ENCODE measurements at places on chromosomes 3 and 15.
A peak's percentile ranks its signal among the peaks of the same experiment; 100 is the strongest.

DNA sequence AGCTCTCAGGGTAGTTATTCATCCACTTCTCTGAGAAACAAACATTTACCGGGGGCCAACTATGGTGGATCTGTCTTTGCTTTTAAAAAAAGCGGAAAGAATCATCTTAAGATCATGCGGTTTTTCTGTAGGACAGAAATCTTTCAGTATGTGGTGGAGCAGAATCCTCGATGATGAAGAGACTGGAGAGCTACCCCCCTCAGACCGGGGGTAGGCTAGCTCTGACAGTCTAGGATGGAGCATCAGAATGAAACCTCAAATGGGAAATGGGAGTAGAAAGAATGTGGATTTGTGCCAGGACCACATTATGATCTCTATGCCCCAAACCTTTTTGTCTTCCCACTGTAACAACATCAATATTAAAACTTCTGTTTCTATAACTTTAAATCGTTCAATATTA is 30.3 kb downstream of the TPRG1 start:
- no peak for ATAC-seq

- no peak for ATAC-seq
Measured at GRCh38 chr15:79160211-79160610, 69.6 kb upstream of the RASGRF1 start.

GRCh38 chr15:39960411-39960810 is 26.5 kb downstream of the EIF2AK4 start:
- no peak for ATAC-seq

DNA sequence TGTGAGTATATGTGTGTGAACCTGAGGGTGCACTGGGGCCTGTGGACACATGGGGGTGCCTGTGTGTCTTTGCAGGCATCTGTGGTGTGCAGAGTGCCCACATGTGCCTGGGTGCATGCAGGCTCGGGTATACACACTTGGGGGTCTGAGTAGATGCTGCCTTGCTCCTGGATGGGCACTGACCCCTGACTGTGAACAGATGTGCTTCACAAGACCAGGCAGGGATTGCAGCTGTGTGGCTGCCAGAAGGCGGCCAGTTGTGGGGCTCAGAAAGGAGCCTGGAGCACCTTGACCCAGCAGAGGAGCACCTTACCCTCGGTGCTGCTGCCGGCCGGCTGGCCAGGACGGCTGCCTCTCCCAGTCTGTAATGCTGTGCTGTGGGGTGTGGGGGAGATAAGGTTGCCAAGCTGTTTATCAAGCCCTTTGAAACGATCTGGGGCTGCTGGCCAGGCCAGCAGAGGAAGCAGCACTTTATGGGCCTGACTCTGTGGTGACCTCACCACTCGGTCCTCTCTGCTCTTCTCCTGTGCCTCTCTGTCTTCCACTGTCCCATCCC is 55.5 kb upstream of the MRPS22 start:
- no peak for ATAC-seq

- no peak for ATAC-seq
Measured at GRCh38 chr3:138668107-138668506, 59.5 kb downstream of the FAIM start.

- ATAC-seq, result peak; percentile 64
Measured at GRCh38 chr15:84633311-84634227, 20.5 kb downstream of the WDR73 start.

DNA sequence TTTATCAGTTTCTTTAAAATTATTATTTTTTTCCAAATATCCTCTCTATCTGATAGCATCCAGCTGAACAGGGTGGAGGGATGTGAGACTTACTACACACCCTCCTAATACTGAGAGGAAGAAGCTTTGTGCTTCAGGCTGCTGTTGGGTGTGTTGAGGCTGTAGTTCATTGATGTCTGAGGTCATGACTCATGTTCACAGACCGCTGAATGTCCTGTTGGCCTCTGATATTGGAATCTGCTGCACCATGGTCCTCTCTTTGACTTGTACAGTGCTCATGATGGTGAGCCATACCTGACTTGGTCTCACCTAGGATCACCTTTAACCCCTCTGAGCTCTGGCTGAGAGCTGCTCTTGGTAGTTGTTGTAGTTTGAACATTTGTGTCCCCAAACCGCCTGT is 302.9 kb downstream of the SATB1 start:
- no peak for ATAC-seq

GRCh38 chr3:140351466-140351865 is 326.4 kb upstream of the TRIM42 start:
- no peak for ATAC-seq

- ATAC-seq, result peak; percentile 83
Measured at GRCh38 chr3:38649500-38650247, at the start of gene SCN5A. TSS of gene SCN5A (minus strand) at chr3:38649687. CDS start at chr3:38633307, 16,380 bp downstream.

DNA sequence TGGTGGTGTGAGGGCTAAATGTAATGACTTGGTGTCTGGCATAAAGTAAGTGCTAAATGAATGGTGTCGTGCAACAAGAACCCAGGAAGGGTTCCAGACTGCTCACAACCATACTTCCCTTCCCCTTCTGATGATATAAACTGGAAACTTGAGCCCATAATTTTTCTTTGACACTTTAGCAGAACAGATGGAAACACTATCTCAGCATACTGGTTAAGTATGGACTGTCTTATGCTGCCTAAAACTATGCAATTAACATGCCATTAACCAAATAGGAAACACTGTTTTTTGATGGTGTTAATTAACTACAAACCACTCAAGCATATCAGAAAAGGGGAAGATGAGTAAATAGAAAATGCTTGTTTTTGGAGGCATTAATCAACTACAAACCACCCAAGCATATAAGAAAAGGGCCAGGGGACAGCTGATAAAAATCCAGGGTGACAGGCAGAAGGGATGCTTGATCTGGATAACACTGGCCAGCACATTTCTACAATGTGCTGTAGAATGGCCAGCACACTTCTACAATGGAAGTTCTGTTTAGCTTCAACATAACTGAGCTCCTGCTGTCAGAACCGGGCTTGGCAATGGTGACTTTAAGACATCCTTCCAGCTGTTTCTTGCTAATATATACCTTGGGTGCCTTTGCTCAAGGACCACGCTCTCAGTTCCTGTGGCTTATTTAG is 85.5 kb upstream of the FAM3D start:
- no peak for ATAC-seq

DNA sequence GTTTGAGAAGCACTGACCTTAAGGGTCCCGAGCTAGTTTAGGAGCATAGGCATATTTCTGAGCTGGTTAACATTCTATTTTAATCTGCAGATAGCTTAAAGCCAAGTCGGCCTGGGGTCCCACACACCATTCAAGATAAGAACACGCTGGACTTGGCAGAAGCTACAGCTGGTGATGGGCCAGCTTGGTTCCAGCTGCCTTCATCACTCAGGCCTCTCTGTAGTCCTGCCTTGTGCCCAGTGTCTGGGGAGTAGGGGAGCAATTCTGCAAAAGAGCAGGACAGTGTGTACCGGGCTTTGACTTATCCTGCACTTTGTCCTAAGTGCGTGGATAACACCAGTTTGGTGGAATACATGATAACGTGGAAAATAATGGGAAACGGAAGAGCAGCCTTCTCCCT is 164.5 kb downstream of the MEGF11 start:
- no peak for ATAC-seq

- ATAC-seq, result peak; percentile 53
Measured at GRCh38 chr3:135513106-135514059, 452.1 kb upstream of the PPP2R3A start.

DNA sequence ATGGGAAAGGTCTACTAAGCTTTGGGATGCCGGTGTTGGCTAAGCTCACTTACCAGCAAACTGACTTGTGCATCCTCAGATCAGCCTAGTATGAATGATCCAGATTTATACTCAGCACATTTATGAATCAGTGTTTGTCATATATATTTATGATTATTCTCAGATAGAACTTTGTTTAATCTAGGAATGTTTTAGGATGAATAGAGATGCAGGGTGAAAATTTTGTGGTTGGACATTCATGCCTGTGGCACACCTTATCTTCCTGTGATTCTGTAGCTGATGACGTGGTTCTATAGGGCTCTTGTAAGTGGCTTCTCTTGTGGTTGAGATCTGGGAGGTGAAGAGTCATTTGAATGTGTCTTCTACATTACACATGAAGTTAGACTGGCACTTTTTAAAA is 11.4 kb downstream of the CDIN1 start:
- no peak for ATAC-seq

GRCh38 chr3:53131096-53131495 is 861 bp upstream of the RFT1 start:
- ATAC-seq, result no peak

DNA sequence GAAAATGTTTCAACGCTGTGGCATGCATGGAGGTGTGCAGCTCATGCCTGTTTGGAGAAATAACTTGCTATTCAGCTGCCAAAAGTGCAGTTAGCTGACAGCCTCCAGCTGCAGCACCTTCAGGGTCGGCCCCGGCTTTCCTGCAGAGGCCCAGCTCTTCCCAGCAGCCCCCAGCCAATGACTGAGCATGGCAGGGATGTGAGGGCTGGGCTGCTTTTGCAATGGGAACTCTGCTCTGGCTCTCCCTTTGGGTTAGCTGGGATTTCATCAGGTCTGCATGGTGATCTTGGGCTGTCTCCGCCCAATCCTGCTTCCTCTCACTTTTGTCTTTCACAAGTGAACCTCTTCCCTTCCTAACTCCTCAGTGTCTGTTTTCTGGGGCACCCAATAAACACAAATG is 396.6 kb downstream of the EPHB1 start:
- no peak for ATAC-seq

DNA sequence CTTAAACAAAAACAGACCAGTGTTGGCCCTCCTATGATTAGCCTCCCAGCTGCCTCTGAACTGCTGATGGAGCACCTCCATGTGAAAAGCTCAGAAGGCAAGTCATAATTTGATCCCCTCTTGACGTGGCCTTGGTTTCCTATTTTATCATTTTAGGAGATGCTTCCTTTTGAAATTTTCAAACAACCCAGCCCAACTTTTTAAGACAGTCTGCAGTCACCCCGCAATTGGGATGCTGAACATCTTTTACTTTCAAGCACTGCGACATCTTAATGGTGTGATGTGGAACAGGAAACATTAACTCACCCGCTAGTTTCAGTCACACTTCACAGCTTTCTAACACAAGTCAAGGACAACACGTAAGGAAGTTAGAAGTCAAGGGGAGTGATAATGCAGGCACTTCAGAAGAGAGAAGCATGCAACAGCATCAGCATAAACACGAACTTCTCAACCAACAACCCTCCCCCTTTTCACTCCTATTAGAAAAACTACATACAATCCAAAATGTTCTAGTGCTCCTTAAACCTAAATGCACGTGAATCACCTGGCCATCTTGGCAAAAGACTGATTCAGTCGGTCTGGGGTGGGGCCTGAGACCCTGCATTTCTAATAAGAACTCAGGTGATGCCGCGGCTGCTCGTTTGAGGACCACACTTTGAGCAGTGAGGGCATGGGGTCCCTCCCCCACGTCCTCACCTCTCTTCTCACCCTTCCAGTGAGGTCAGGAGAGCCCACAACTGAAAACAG is 161.5 kb downstream of the FOXP1 start:
- peak; percentile 80 for ATAC-seq

Data from activated CD4-positive, CD25-positive, alpha-beta regulatory T cell treated with anti-CD3 and anti-CD28 coated beads, Interleukin-2, amount 50 U/mL, for 24 hours (primary cell).